Activated CD8-positive, alpha-beta T cell treated with anti-CD3 and anti-CD28 coated beads for 36 hours (primary cell): ENCODE measurements at places on chromosomes 7 and 10. TPM values are rescaled to one million over a fixed set of nuclear protein-coding genes. Genes with fewer than 3 reads are reported as not detected.

- peaks cover 13% of the 10 kb centered on the region for H3K27me3 ChIP-seq
- no peaks in the 10 kb centered on the region for H3K4me1 ChIP-seq
- H3K36me3 ChIP-seq, result peaks cover 3% of the 10 kb centered on the region
- DNase-seq, result no peak
These were observed 99.1 kb downstream of the UNCX start for GRCh38 chr7:1331561-1332467.

DNA sequence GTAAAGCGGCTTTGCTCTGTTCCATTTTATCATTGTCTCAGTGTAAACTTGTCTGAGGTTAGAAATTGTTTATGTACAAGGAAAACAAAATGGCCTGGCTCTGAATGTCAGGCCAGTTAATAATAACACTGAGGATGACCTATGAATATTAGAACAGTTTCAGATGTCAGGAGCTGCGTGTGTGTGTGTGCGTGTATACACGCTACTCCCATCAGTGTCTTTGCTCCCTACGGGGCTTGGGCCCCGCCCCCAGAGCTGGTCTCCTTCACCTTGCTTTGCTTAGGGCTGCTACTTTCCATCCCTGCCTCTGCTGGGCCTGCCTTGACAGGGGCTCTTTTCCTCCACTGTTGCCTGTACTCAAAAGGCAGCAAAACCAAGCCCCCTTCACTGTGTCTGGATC is 142.3 kb upstream of the BET1 start:
- peaks cover 9% of the 10 kb centered on the region for H3K27me3 ChIP-seq
- H3K4me3 ChIP-seq, result no peak overlapping the region
- no peaks in the 10 kb centered on the region for H3K4me1 ChIP-seq
- no peaks in the 10 kb centered on the region for H3K36me3 ChIP-seq
- DNase-seq, result no peak
- H3K27ac ChIP-seq, result no peak overlapping the region

DNA sequence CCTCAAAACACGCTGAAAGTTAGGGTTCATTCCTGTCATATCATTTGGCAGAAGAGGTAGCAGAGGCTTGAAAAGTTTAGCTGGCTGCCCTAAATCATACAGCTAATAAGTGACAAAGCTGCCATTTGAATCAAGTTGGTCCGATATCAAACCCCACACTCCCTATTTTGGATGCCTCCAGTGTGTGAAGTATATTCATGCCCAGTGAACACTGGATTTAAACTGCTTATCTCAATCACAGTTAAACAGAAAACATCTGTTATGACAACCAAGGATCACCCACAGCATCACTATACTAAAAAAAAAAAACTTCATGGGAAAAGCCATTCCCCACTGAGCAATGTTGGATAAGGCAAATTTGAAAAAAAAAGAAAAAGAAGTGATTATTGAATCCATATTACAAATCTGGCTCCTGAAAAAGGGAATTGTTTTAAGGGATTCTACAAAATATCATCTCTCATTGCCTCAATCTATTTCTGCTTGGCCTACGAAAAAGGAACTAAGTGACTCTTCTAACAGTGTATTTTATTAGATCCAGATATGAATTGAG is 48.3 kb downstream of the ABCB1 start:
- H3K27ac ChIP-seq, result no peak overlapping the region
- no peak overlapping the region for H3K4me3 ChIP-seq
- peaks cover 4% of the 10 kb centered on the region for H3K36me3 ChIP-seq
- no peaks in the 10 kb centered on the region for H3K4me1 ChIP-seq

Gene UTF1
- total RNA-seq, result not detected

Gene KNDC1
- not detected for total RNA-seq

- no peaks in the 10 kb centered on the region for H3K36me3 ChIP-seq
- DNase-seq, result no peak
- no peaks in the 10 kb centered on the region for H3K27me3 ChIP-seq
- H3K4me1 ChIP-seq, result no peaks in the 10 kb centered on the region
- no peak overlapping the region for H3K4me3 ChIP-seq
These were observed 181.4 kb upstream of the TNS3 start for GRCh38 chr7:47763063-47763974.

Gene KAZALD1
- 0.72 TPM for total RNA-seq

GRCh38 chr7:24290004-24290641 is 6.1 kb downstream of the NPY start:
- H3K4me1 ChIP-seq, result peaks cover 11% of the 10 kb centered on the region
- no peak overlapping the region for H3K4me3 ChIP-seq
- no peak overlapping the region for H3K27ac ChIP-seq
- H3K27me3 ChIP-seq, result peaks cover 32% of the 10 kb centered on the region
- no peaks in the 10 kb centered on the region for H3K36me3 ChIP-seq

GRCh38 chr7:129343099-129343700 is 91.0 kb upstream of the STRIP2 start:
- no peaks in the 10 kb centered on the region for H3K27me3 ChIP-seq
- H3K36me3 ChIP-seq, result peaks cover 2% of the 10 kb centered on the region
- no peak overlapping the region for H3K4me3 ChIP-seq
- peak; percentile 16 for DNase-seq
- H3K4me1 ChIP-seq, result peaks cover 31% of the 10 kb centered on the region

- no peaks in the 10 kb centered on the region for H3K4me1 ChIP-seq
- H3K36me3 ChIP-seq, result no peaks in the 10 kb centered on the region
- DNase-seq, result no peak
- no peak overlapping the region for H3K4me3 ChIP-seq
These were observed 220.3 kb downstream of the SNX13 start for GRCh38 chr7:17719998-17720397.

GRCh38 chr7:125661006-125661405 is 731.4 kb upstream of the POT1 start:
- H3K27ac ChIP-seq, result no peak overlapping the region
- no peak overlapping the region for H3K4me3 ChIP-seq
- no peaks in the 10 kb centered on the region for H3K4me1 ChIP-seq

Gene ASZ1
- total RNA-seq, result not detected

Gene OAT
- total RNA-seq, result 40.2 TPM

GRCh38 chr10:64376167-64376566 is 855.0 kb downstream of the REEP3 start:
- H3K4me1 ChIP-seq, result no peaks in the 10 kb centered on the region
- no peaks in the 10 kb centered on the region for H3K27me3 ChIP-seq
- DNase-seq, result no peak
- H3K27ac ChIP-seq, result no peak overlapping the region
- H3K4me3 ChIP-seq, result no peak overlapping the region
- H3K36me3 ChIP-seq, result no peaks in the 10 kb centered on the region

DNA sequence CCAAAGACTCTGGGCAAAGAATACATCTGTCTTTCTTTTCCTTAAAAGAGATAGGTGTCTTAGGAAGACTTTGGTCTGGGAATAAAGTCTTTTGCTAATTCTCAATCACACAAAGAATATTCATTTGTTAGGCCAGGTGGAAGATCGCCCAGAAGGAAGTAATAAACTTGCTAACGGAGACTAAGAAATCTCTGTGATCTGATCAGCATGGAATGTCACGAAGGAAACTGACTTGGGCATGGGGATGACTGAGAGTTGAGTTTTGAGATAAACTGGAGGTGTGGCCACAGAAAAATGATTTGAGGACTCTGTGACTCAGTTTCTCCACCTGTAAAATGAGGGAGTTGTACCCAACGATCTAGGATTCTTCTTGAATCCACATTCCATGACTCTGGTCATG is 161.1 kb upstream of the SVIL start:
- no peak for DNase-seq
- H3K4me1 ChIP-seq, result no peaks in the 10 kb centered on the region
- peaks cover 3% of the 10 kb centered on the region for H3K27me3 ChIP-seq
- no peak overlapping the region for H3K4me3 ChIP-seq
- no peaks in the 10 kb centered on the region for H3K36me3 ChIP-seq

DNA sequence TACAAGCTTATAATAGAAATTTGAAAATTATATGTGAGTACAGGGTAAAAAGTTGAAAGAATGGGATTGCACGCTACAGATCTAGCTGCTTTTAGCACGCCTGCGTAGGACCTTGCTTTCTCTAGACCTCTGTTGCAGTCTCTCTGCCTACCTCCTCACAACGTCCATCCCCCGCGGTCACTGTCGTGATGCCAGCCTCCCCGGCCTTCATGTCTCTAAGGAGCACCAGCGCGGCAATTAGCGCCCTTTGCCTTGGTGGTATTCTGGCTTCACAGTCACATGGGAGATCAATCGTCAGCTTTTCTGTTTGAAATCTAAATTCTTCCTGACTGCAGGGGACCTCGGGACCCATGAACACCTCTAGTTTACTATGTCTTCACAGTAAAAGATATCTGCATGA is 131.3 kb downstream of the EGFR start:
- no peaks in the 10 kb centered on the region for H3K4me1 ChIP-seq
- H3K27me3 ChIP-seq, result peaks cover 4% of the 10 kb centered on the region
- DNase-seq, result no peak
- H3K36me3 ChIP-seq, result no peaks in the 10 kb centered on the region
- H3K27ac ChIP-seq, result no peak overlapping the region

GRCh38 chr10:94293354-94293753 is 69.4 kb downstream of the NOC3L start:
- no peaks in the 10 kb centered on the region for H3K4me1 ChIP-seq
- DNase-seq, result no peak
- H3K27ac ChIP-seq, result no peak overlapping the region
- no peak overlapping the region for H3K4me3 ChIP-seq
- no peaks in the 10 kb centered on the region for H3K36me3 ChIP-seq

- no peak for DNase-seq
- no peak overlapping the region for H3K4me3 ChIP-seq
- no peak overlapping the region for H3K27ac ChIP-seq
- no peaks in the 10 kb centered on the region for H3K27me3 ChIP-seq
- H3K4me1 ChIP-seq, result no peaks in the 10 kb centered on the region
These were observed 37.9 kb upstream of the TMEM140 start for GRCh38 chr7:135109976-135110375.

- no peaks in the 10 kb centered on the region for H3K36me3 ChIP-seq
- no peak overlapping the region for H3K4me3 ChIP-seq
- peaks cover 3% of the 10 kb centered on the region for H3K4me1 ChIP-seq
- H3K27me3 ChIP-seq, result no peaks in the 10 kb centered on the region
These were observed 29.9 kb downstream of the CYTH3 start for GRCh38 chr7:6242561-6242960.

GRCh38 chr10:43699516-43699915 is 50.8 kb upstream of the ZNF32 start:
- H3K4me1 ChIP-seq, result no peaks in the 10 kb centered on the region
- no peak overlapping the region for H3K27ac ChIP-seq
- DNase-seq, result no peak
- H3K27me3 ChIP-seq, result peaks cover 1% of the 10 kb centered on the region
- H3K36me3 ChIP-seq, result no peaks in the 10 kb centered on the region

Gene STK32C
- total RNA-seq, result 29.3 TPM

GRCh38 chr10:132357286-132358058 is 25.5 kb downstream of the LRRC27 start:
- H3K27ac ChIP-seq, result no peak overlapping the region
- H3K36me3 ChIP-seq, result no peaks in the 10 kb centered on the region
- DNase-seq, result no peak
- H3K4me3 ChIP-seq, result no peak overlapping the region
- no peaks in the 10 kb centered on the region for H3K4me1 ChIP-seq
- no peaks in the 10 kb centered on the region for H3K27me3 ChIP-seq

Gene NEURL1
- 1.7 TPM for total RNA-seq

Gene ADAMTS14
- total RNA-seq, result 0.16 TPM

- H3K27me3 ChIP-seq, result no peaks in the 10 kb centered on the region
- no peaks in the 10 kb centered on the region for H3K36me3 ChIP-seq
- no peaks in the 10 kb centered on the region for H3K4me1 ChIP-seq
These were observed 13.0 kb upstream of the SMARCD3 start for GRCh38 chr7:151261529-151261928.

DNA sequence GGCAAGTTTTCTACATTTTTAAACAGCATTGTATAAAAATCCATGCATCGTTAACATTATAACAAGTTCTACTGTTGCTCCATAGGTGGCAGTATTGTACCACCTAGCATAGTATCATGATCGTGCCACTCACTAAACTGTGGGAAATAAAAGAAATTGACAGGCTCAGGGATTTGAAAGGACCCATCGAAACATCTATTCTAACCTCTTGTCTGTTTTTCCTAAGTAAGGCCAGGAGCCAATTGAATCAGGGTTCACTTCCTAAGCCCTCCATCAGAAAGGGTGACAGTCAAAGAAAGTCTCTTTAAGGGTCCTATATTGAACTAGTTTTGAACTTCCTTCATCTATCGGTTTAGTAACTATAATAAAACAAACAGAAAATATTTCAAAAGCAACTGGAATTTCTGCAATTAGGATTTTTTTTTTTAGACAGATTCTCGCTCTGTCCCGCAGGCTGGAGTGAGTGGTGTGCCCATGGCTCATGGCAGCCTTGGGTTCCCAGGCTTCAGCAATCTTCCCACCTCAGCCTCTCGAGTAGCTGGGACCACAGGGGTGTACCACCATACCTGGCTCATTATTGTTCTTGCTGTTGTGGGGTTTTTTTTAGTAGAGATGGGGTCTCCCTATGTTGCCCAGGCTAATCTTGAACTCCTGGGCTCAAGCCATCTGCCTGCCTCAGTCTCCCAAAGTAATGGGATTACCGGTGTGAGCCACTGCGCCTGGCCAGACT is 9.4 kb downstream of the HACD1 start:
- no peak overlapping the region for H3K27ac ChIP-seq
- no peaks in the 10 kb centered on the region for H3K36me3 ChIP-seq
- H3K4me1 ChIP-seq, result peaks cover 2% of the 10 kb centered on the region
- peaks cover 1% of the 10 kb centered on the region for H3K27me3 ChIP-seq
- no peak for DNase-seq
- H3K4me3 ChIP-seq, result no peak overlapping the region

GRCh38 chr10:62205750-62206399 is 62.8 kb downstream of the RTKN2 start:
- no peak overlapping the region for H3K27ac ChIP-seq
- H3K36me3 ChIP-seq, result no peaks in the 10 kb centered on the region
- H3K27me3 ChIP-seq, result no peaks in the 10 kb centered on the region
- no peak overlapping the region for H3K4me3 ChIP-seq
- no peak for DNase-seq

DNA sequence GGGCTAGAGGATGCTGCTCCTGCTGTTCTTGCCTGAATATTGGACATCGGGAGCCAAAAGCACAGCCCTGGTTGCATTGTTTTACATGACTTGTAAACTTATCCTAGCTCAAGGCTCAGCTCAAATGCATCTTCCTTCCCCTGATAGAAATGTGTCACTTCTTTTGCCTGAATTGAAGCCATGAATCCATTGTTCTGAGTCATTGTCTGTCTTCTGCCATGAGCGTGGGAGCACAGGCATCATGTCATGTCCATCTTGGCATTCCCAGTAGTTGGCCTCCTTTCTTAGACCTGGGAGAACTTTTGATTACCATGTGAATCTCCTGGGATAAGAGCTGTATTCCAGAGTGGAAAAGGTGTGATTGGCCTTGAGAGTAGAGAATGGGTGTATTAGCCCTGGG is 54.1 kb upstream of the OPN4 start:
- H3K36me3 ChIP-seq, result no peaks in the 10 kb centered on the region
- no peak for DNase-seq
- no peak overlapping the region for H3K27ac ChIP-seq
- no peaks in the 10 kb centered on the region for H3K4me1 ChIP-seq

- H3K27ac ChIP-seq, result no peak overlapping the region
- no peak for DNase-seq
- peaks cover 38% of the 10 kb centered on the region for H3K4me1 ChIP-seq
- H3K36me3 ChIP-seq, result no peaks in the 10 kb centered on the region
- H3K27me3 ChIP-seq, result no peaks in the 10 kb centered on the region
These were observed 158.9 kb downstream of the RTKN2 start for GRCh38 chr10:62109587-62110293.

Gene JCAD
- not detected for total RNA-seq

Gene DNAAF5
- total RNA-seq, result 36.4 TPM
